B cell (primary cell): ENCODE measurements at places on chromosomes 1 and 21.

DNA sequence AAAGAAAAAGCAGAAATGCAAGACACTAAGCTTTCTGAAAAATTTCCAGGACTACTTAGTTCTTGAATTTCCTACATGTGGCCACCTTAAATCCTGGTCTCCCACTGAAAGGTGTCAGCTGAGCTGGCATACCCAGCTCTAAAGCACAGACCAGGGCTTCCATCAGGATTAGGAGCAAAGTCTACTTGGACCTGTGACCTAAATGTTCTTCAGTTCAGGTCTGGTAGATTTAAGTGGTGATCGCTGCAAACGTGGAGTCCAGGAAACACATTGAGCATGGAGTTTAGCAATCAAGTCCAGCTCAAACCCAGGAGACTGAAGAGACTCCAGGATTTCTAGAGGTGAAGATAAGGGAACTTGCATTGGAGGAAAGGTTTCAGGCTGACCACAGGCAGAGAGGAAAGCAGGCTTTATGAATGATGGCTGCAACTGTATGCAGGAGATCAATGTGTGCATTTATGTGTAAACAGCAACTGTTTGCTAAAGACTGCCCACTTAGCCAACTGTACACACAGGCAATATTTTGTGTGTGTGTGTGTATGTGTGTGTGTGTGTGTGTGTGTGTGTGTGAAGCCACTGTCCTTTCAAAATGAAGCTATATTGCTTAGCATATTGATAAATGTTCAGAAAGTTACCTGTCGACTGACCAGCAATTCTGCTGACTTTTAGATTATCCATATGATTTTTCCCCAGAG, 75.2 kb downstream of the LMX1A start:
- no peak for DNase-seq

DNA sequence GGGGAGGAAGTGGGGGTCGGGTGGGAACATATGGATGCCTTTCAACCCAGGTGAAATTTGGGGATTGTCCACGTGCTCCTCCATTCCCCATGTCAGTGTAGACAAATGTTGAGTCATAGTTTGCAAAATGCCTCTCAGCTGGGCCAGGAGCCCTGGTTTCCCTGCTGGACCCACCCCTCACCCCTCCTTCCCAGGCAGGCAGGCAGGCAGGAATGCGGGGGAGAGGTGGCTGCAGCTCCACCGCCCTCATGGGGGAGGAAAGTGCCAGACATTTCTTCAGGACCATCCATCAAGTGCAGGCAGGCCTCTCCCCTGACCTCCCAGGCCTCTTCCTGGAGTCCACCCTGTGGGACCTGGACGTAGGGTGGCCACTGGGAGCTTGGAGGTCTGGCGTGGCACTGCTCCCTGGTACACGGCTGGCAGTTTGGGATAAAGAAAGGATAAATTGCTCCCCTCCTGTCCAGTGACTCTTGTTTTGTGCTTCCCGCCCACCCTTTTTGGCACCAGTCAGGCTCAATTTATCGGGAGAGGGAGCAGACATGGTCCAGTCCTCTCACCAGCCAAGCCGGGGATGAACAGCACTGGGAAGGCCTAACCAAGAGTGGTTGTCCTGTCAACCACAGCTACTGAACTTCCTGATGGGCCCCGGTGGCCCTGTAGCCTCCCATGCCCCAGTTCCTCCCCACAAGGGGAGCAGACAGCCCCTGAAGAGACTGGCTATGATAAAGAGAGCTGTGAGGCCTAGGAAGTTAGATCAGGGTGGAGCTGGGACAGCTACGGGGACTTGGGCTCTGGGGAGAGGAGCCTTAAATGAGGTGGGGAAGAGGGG, 18.9 kb downstream of the NPR1 start:
- no peak for DNase-seq

- no peak for DNase-seq
Measured at GRCh38 chr1:207990876-207991582, 80.1 kb upstream of the CD34 start.

DNA sequence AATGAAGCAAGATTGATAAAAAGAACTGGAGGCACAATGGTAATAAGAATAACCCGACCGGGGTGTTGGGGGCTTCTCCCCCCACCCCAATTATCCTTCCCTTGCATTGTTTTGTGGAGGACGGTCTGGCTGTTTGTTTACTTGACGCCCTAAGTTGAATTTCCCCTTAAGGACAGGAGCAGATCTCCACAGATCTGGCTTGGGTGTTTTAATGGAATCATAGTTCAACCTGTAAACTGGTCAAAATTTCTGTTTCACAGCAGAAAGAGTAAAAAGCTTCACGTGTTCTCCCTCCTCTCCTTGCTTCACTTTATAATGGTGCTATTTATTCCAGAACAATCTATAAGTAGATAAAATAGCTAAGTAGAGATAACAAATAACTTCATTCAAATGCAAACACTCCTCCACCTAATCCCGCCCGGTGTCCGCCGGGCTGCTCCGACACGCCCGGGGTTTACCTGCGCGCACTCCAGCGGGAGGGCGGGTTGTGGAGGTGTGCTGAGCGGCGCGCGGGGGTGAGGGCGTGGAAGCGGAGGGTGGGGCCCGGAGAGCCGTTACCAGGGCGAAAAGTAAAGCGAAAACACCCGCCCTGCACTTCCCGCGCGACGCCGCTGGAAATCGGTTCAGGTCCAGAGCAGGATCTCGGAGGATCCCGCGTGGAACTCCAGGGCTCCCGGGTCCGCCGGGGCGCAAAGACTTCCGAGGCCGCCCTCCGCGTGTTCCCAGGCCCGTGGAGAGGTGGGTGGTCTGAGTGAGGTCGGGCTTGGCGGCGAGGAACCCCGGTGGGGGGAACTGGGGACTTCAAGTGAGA, 2.0 kb upstream of the ATF3 start:
- DNase-seq, result peak; percentile 69

GRCh38 chr1:76510672-76511557, 356.4 kb upstream of the ST6GALNAC5 start:
- DNase-seq, result no peak

DNA sequence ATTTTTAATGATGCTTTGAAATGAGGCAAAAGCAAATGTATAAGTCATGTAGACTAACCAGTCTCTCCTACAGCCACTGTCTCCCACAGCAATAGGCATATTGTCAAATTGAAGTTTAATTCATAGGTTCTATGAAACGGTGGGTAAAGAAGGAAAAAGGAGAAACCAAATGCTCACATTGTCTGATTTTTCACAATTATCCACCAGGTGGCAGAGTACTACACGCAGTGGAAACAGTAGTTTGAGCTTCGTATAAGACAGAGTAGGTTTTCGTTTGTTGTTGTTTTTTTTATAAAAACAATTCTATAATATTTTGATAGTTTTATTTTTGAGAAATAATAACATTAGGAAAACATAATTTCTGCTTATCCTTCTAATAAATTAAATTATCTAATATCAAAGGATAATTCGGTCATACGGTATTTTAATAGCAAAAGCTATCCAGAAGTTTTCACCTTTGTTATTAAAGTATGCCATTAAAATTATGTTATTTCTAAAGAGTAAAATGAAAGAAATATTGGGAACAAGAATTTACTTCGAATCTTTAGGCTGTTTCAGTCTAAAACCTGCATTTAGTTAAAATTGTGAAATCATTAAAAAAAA, 39.1 kb downstream of the TYW3 start:
- peak; percentile 42 for DNase-seq

DNA sequence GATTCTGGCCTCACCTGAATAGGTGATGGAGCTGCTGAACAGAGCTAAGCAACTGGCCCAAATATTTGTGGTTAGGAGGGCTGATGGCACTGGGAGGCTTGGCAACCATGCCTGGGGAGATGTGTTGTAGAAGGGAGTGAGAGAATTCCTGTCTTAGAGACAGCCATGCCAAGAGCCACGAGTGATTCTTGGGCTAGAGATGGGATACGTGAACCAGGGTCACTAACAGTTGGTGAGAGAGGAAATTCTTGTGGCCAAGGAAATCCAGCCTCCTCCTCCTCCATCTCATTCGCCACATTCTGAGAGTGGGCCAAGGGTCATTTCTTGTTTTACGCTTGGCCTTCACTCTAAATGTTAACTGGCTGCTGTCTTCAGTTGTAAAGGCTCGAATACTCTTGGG, 46.3 kb downstream of the NGF start:
- no peak for DNase-seq

GRCh38 chr1:67250051-67250653, 57.5 kb upstream of the IL12RB2 start:
- no peak for DNase-seq

GRCh38 chr1:36975642-36976041, 58.7 kb downstream of the GRIK3 start:
- DNase-seq, result no peak

DNA sequence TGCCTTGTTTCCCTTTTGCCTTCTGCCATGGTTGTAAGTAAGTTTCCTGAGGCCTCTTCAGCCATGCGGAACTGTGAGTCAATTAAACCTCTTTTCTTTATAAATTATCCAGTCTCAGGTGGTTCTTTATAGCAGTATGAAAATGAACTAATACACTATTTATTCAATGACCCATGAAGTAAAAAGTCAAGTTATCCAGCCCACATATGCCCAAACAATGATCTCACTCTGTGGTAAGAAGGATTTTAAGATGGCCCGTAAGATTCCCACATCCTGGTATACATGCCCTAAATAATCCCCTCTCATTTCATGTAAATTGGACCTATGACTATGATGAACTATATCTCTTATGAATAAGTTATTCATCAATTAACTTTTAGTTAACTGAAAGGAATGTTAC, 1008.3 kb upstream of the B3GALT2 start:
- DNase-seq, result no peak

GRCh38 chr1:85202092-85202863, 1.5 kb upstream of the SYDE2 start:
- no peak for DNase-seq

DNA sequence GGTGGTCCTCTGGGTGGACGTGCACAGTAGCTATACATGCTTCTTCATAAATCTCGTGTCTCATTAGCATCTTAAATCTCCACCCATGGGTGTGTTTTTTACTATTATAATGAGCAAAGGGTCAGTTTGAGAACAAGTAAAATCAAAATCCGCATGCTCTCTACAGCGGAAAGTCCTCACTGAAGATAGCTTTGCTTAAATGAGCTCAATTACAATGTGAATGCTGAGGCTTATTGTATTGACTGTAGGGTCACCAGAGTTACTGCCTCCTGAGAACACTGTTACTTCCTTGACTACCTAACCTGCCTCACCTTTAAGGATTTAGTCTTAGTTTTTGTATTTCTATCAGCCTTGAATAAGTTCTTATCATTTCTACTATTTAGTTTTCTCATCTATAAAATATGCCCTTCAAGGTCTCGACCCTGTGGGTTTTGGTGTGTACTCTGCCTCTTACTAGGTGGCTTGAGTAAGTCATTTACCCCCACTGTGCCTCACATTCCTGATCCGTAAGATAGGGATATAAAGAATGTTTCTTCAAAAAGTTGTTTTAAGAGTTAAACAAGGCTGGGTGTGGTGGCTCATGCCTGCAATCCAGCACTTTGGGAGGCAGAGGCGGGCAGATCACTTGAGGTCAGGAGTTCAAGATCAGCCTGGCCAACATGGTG, 7.9 kb downstream of the SLAMF7 start:
- no peak for DNase-seq

- no peak for DNase-seq
Measured at GRCh38 chr21:39186676-39187075, 3.4 kb upstream of the PSMG1 start.

DNA sequence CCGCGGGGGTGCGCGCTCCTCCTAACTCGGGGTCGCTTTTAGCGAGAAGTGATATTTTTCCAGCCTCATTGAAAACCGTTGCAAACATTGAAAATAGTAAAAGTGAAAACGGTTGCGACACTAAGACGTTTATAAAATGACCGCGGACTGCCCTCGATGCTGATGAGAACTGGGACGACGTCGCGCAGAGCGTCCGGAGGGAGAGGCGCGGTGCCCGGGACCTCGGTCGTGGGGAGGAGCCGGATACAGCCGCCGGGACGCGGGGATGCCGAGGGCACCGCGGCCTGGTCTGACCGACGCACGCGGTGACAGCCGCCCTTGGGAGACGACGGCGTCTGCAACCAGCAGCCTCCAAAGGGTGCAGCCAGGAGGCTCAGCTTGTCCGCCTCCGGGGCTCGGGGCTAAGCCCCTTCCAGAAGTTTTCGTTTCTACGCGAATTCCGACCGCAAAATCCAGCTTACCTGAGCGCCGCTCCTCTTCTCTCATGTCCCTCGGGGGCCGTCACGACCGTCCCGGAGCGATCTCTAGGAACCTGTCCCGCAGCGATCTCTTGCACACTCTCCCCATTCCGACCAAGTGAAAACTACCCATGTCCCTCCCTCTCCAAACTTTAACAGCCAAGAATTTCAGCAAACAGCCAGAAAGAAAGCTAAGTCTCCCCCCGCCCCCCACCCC, 144.4 kb upstream of the ETS2 start:
- no peak for DNase-seq

DNA sequence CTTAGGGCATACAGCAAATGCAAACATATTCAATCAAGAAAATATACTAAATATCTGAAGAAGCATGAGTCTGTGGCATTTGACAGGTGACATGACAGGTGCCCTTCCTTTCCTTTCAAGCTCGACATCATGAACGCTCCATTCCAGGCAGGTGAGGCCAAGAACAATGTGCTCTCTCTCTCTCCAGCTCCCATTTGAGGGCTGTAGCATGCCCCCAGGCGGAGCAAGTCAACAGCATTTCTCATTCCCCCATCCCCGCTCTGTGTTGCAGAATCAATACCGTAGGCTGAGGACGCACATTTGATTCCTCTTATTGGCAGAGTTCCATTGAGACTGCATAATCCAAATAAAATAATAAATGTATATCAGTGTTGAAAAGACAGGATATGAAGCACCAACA, 24.6 kb upstream of the PLPPR4 start:
- DNase-seq, result no peak

- DNase-seq, result no peak
Measured at GRCh38 chr1:178536844-178537371, 24.0 kb downstream of the TEX35 start.

- DNase-seq, result no peak
Measured at GRCh38 chr1:169571450-169571849, 14.8 kb downstream of the F5 start.

- no peak for DNase-seq
Measured at GRCh38 chr1:92126088-92126487, 45.9 kb downstream of the BTBD8 start.

GRCh38 chr1:168484083-168484482, 59.7 kb downstream of the XCL2 start:
- no peak for DNase-seq
